SW 1271 (cell line): ENCODE measurements at places on chromosomes 13 and 19.

GRCh38 chr13:72537395-72537780 is 190.0 kb downstream of the MZT1 start:
- no peak for DNase-seq

DNA sequence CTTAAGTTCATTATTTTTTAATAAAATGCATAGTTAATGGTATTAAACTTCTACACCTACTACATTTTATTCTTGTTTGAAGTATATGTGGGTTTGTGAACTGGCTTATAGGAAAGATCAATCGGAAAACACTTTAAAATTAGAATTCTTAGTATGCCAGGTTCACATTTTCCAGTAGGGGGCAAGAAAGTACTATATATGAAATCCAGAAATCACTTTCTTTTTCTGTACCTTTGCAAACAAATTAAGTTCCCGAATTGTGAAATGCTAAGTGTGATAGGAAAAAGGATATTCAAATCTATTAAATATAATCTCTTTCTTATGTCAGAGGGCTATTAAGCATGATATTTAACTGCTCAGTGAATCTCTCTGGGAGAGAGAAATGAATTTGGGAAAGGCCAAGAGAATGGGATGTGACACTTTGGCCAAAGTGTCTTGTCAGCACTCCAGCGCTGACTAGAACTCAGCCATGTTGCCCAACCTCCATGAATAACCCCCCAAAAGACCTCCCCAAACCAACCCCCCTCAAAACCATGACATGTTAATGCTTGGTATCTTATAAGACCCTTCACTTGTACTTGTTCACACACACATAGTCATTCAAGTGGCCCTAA is 122.6 kb upstream of the SLC10A2 start:
- DNase-seq, result no peak

DNA sequence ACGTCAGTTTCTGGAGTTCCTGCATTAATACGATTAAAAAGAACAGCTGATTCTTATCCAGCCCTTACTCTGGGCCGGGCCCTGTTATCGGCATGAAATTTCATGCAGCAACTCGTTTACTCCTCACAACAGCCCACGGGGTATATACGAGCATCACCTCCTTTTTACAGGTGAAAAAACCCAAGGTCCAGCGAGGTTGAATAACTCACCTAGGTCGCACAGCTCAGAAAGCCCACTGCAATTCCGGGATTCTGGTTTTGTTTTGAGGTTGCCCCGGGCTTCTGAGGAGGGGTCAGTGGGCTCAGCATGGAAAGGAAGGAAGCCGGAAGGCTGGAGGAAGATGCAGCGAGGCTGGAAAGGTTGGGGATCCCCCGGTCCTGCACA is 577 bp upstream of the ACP7 start:
- DNase-seq, result no peak

DNA sequence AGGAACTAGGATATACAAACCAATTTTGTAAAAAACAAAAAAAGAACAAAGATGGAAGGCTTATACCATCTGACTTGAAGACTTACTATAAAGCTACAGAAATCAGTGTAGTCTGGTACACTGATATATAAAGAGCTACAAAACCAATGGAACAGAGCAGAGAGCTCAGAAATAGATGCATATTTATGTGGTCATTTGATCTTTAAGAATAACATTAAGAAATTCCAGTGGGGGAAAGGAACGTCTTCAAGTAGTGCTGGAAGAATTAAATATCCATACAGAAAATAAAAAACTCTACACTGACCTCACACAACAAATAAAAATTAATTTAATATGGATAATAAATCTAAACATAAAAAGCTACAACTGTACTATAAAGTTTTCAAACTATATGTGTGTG is 317.0 kb downstream of the ENOX1 start:
- no peak for DNase-seq

GRCh38 chr19:9823816-9824215 is 3.9 kb upstream of the UBL5 start:
- no peak for DNase-seq
